ENCODE measurements at places on chromosomes 2 and 18.
A peak's percentile ranks its signal among the peaks of the same experiment; 100 is the strongest.

GRCh38 chr2:200252265-200253067 is 54.0 kb upstream of the SPATS2L start:
- DNase-seq = no peak

- no peak for DNase-seq
Observed at GRCh38 chr18:32623563-32623962, 149.3 kb downstream of the KLHL14 start.

GRCh38 chr2:127843677-127844076 is 14.3 kb downstream of the POLR2D start:
- DNase-seq = no peak

DNA sequence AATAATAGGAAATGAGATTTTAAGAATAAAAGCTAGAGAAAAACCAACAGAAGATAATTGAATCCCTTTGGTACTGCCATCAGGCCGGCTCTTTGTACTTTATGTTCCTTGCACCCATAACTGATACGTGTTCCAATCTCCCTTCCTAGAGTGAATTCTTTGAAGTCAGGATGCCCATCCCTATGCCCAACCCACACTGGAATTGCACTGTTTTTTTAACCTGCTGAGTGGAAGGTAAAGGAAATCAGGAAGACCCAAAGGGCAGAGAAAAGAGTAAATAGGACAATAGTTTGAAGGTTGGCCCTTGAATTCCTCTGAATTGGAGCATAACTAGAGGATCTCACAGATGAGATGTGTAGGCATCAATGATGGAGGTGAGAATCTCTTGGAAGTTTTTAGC is 4.4 kb upstream of the ATG16L1 start:
- no peak for DNase-seq

- DNase-seq = no peak
Observed at GRCh38 chr2:239929504-239929903, 95.6 kb downstream of the NDUFA10 start.

DNA sequence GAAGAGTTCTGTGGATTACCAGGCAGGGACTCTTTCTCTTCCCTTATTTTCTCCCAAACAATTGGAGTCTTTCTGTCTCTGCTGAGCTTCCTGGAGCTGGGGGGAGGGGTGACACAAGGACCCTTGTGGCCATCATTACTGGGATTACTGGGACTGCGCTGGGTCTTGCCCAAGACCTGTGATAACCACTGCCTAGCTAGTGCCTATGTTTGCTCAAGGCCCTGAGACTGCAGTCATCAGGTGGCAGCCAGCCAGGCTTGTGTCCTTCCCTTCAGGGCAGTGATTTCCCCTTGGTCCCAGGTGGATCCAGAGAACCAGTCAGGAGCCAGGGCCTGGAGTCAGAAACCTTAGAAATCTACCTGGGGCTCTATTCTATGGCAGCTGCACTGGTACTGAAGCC is 355.6 kb downstream of the PARD3B start:
- DNase-seq = no peak

- DNase-seq = no peak
Observed at GRCh38 chr2:85329181-85329651, 1.4 kb upstream of the TGOLN2 start.

- peak; percentile 37 for DNase-seq
Observed at GRCh38 chr2:36708041-36708741, 11.7 kb downstream of the VIT start.

DNA sequence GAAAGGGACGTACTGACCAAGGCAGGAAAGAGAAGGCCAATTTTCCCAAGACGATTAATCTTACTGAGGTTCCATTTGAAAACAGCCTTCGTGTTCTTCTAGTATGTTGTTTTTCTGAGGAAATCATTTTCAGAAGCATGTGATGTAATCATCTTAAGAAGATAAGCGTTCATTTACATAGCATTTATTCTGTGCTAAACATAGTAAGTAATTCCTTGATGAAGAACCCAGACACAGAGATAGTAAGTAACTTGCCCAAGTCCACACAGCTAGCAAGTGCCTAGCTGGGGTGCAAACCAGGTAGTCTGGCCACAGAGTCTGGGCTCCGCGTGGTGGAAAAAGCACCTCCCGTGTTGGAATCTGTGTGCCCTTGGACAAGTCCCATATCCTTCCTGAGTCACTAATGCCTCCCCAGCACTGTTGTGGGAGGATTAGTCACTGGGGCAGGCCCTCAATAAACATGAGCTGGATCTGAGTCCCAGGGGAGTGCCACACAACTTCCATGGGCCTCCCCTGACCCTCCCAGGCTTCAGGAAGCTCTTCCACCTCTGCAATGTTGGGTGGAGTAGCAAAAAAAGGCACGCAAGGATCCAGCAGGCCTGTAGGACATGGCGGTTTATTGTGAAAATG is 26.9 kb upstream of the ASAP2 start:
- peak; percentile 86 for DNase-seq

DNA sequence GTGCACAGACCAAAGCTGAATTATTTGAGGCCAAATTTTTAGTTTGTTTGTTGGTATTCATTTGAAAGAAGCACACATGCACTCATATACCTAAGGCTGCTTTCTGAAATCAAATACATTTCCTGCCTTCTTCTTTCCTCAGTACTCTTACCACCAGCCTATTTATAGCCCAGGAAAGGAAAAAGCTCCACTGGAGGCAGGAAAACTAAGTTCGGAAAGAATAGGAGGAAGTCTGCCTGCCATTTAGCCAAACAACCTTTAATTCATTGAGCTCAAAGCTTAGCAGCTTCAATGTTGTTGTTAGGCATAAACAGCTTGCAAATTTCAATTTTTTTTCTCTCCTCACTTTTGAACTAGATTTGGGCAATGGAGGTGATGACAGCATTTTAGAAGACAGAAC is 40.4 kb upstream of the RASGRP3 start:
- no peak for DNase-seq

DNA sequence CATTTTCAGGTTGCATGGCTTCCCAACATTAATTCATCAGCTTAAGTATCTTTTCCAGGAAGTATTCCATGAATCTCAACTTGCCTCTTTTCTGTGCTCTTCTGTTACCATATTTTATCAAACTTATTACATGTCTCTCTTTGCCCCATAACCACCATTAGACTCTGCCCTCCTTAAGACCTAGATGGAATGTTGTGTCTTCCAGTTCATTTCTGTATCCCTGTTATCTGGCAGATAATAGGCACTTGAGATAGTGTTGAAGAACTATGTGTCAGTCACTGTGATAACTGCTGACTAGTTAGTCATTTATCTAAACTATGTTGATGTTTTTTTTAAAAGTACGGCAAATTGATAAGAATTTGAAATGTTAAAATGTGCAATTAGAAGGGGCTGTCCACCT is 41.8 kb downstream of the GLS start:
- DNase-seq = no peak

DNA sequence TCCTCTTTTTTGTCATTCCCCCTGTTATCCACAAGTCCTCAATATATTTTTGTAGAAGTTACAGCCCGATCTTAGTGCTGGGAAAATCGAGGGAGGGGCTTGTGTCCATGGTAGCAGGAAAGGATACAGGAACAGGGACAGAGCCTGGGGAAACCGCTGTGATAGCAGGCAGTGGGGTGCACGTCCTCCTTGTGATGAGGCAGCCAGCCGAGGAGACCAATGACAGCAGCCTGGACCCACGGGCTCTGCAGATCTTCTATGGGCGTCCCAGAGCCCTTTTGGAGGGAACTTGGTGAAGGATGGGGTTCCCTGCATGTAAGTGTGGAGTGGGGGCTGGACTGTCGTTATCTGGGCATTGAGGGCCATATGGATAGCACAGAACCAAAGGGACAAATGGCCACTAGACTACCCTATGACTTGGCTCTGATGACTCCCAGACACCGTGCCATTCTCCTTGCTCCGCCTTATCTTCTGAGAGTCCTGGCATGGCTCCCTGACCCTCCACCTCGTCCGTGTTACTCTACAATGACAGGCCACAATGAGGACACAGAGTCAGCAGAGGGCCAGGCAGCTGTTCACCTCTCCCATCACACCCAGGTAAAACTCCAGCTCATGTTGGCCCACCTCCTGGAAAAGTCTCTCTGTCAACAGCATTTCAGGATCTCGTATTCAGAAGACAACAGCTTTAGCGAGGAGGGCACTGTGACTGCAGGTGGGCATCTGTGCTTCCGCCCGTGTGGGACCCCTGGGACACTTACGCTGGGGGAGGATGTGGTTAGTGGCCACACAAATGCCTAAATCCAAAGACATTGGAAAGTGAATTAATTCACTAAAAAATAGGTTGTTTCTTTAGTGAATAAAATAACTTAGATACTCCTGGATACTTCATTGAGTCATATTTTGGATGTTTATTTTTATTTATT is 100.1 kb downstream of the VAPA start:
- no peak for DNase-seq

- no peak for DNase-seq
Observed at GRCh38 chr2:134119117-134119712, 134.7 kb upstream of the MGAT5 start.

DNA sequence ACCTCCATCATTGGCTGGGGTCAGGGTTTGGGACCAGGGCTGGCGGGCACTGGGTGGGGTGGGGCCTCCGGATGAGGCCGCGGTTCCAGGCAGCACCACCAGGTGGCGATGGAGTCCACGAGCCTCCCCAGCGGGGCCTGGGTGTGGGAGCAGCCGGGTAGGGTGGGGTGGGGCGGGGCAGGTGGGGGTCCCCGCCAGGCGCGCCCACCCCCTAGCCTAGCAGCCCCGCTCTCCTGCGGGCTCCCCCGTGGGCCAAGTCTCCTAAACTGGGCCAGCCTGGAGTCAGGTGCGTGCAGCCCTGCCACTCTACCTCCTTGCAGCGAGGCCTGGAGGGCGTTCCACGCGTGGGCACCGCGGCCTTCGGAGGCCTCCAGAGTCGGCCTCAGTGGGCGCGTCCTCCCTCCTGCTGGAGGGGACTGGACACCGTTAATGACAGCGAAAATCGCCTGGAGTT is 187.5 kb downstream of the TWIST2 start:
- DNase-seq = no peak

DNA sequence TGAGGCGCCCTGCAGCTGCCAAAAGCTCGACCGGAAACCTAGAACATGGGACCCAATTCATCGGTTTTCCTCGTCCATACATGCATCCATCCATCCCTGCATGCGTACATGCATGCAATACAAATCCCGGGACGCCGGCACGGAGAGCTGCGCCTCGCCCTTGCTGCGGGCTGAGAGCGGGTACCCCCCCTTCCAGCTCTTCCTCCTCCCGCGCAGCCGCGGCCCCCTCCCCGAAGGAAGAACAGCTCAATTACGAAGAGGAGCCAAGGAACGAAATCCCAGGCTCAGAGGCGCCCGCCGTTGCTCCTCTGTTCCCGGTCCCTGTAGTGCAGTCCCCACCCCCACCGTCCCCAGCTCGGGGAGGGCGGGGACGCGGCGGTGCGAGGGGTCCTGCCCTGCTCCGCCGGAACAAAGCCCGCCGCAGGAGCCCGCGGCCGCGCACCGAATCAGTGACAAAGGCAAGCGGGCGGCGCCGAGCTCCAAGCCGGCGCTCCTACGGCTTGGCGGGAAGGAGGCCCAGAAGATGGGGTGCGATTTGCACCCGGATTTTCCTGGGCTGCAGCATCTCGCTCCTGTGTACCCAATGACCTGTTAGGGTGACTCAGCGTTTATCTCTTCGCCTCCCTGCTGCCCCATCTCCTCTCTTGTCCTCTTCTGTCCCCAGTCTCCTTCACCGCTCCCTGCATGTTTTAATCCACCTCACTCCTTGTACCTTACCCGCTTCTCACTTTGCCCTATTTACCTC is 8.9 kb upstream of the POU3F3 start:
- DNase-seq = no peak

GRCh38 chr18:2654928-2655177 is 673 bp upstream of the SMCHD1 start:
- no peak for DNase-seq

DNA sequence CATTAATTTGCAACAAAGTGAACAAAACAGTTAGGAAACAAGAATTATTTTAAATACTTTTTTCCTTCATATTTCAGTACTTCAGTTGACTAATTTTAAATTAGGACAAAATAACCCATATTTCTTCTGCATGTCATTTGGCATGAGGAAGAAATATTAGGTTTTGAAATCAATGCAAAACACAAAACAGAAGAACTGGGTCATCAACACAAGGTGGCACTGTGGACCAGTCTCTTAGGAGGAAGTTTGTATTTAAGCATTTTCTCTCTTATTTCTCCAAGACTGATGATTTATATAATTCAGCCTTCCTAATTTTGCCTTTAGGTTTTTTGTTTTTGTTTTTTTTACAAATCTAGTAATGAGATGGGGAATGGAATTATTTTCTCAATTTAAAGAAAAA is 352.8 kb upstream of the KCNH7 start:
- DNase-seq = peak; percentile 39

GRCh38 chr2:237219826-237220225 is 134.1 kb downstream of the COPS8 start:
- DNase-seq = no peak

DNA sequence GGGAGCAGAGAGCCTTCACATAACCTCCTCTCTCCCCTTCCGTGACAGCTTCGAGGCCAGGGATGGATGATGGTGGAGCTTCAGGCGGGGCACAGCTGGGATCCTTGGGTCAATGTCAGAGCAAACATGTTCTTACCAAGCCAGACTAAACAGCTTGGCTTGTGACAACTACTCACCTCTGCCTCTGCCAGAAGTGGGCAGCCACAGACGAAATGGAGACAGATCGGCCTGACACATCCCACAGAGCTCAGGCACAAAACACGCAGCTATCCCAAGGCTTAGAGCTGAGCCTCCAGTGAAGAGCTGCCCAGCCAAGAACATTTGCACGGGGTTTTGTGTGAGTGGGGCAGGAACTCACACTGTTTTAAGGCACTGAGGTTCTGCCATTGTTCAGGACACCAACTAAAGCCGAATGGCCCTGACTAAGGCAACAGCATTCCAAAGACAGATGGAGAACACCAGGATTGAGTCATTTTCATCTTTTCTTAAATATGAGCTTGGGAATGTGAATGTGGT is 12.8 kb downstream of the PXDN start:
- no peak for DNase-seq

GRCh38 chr2:2333076-2333475 is 2.0 kb upstream of the MYT1L start:
- DNase-seq = no peak

- no peak for DNase-seq
Observed at GRCh38 chr2:128024816-128025215, 3.0 kb downstream of the SAP130 start.

DNA sequence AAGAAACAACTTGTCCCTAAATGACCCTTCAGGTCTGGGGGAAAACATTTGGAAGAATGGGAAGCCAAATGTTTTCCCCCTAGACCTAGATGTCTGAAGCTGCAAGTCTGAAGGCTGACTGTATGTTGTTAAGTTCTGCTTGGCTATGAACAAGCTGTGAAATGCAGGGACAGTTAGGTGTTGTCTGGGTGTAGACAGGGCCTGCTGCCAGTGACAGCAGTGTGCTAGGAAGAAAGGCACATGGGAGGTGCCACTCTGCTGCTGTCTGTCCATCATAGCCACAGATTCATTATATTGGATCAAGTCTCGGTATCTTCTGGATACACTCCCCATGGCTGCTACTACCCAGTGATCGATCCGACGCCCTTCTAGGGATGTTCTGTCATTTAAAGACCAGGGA is 265.9 kb upstream of the PXDN start:
- no peak for DNase-seq

- DNase-seq = peak; percentile 90
Observed at GRCh38 chr18:8794156-8794933, 89.0 kb downstream of the MTCL1 start.

- no peak for DNase-seq
Observed at GRCh38 chr18:79400091-79400590, 4.4 kb downstream of the NFATC1 start.
